CD4-positive, alpha-beta T cell treated with Interleukin-17A for 4 hours (primary cell): ENCODE measurements at places on chromosomes 2 and 18.

GRCh38 chr2:152089238-152089637, 9.6 kb downstream of the CACNB4 start:
- DNase-seq: no peak

GRCh38 chr2:109726379-109727270, 67.5 kb upstream of the RGPD5 start:
- no peak for DNase-seq

DNA sequence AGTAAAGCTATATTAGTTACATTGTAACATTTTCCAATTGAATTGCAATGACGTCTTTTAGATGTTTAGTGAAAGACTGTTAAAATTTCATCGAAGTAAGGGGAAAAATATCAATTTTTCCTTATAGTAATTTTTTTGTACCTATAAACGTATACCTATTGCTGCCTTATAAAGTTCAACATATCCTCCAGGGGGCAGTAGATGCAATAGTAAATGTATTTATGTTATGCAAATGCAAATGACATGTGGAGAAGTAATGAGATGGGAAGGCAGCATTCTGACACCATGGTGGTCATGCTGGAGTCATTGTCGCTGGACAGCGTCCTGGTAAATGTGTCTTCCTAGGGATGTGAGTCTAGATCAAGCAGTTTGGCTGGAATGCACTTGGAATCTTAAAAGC, 38.7 kb downstream of the MSTN start:
- DNase-seq: no peak

- no peak for DNase-seq
These were observed 13.2 kb downstream of the SRSF7 start for GRCh38 chr2:38737925-38738324.

DNA sequence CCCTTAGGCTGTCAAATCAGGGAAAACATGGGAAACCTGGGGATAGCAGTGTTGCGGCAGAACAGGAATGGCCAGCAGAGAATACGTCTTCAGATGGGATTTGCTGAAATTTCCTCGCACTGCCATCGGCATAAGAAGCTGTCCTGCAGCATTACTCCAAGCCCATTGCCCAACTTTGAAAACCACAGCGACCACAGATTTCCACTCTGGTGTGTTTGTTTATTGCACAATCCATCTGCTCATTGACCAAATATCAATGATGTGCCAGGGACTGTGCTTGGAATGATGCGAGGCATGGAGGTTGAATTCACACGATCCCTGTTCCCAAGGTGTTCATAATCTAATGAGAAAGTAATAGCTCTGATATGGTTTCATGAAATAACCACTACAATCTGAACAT, 383.3 kb upstream of the MYT1L start:
- DNase-seq: no peak

DNA sequence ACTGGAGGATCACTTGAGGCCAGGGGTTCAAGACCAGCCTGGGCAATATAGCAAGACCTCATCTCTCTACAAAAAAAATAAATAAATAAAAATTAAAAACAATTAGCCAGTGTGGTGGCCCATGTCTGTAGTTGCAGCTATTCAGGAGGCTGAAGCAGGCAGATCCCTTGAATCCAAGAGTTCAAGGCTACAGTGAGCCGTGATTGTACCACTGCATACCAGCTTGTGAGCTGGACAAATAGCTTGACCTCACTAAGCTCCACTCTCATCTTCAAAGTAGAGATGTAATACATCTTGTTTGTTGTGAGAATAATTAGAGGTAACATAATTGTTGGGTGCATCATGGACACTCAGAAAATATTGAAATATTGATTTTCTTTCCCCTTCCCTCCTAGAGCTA, 31.1 kb upstream of the MAPRE2 start:
- no peak for DNase-seq

- DNase-seq: no peak
These were observed 222.7 kb downstream of the CD226 start for GRCh38 chr18:69725009-69725408.

DNA sequence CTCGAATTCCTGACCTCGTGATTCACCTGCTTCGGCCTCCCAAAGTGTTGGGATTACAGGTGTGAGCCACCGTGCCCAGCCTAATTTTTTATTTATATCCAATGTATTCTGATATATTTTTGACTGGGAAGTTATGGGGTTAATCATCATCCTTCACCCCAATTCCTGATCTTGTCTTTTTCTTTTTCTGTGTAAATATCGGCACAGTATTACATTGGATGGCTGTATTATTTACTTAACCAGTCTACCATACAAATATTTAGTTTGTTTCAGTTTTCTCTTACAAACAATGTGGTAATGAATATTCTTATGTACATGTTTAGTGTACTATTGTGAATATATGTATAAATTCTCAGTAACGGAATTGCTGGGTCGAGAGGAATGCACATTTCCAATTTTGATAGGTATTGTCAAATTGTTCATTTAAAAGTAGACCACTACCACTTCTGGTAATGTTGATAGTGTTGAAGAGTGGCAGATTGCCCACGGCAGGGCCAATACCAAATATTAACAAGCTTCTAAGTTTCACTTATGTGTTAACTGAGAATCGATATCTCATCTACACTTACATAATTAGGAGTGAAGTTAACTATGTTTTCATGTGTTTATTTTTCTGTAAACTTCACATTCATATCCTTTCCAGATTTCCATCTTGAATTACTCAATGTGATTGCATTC, 196.7 kb downstream of the ALPK2 start:
- DNase-seq: no peak

DNA sequence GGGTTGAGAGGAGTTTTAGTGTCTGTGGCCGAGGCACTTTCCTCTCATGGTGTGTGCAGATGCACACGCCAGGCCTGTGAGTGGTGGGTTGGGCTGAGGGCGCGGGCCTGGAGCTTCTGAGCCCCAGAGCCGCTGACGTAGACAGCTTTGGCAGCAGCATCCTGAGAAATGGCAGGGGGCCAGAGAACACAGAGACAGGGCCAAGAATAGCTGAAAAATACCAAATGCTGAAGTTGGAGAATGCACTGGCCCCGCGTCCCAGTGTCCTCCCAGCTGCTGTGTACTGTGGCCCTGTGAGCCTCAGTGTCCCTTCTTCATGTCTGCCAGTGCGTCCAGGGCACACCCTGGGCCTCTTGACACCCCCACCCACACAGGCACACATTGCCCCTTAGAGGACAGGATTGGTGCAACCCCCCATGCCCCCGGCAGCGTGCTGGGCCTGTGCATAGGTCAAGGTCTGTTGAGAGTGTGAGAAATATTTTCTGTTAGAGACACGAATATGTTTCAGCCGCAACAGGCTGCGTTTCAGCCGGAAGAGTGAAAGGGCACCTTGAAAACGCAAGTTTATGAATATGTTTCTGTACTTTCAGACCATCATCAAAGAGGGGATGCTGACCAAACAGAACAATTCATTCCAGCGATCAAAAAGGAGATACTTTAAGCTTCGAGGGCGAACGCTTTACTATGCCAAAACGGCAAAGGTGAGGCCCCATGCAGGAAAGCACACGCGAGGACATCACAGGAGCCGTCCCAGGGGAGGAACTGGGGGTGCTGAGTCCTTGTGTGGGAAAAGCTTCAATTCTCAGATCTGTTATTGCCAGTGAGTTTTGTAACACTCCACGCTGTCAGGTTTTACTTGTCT, 33.6 kb downstream of the DGKD start:
- no peak for DNase-seq

DNA sequence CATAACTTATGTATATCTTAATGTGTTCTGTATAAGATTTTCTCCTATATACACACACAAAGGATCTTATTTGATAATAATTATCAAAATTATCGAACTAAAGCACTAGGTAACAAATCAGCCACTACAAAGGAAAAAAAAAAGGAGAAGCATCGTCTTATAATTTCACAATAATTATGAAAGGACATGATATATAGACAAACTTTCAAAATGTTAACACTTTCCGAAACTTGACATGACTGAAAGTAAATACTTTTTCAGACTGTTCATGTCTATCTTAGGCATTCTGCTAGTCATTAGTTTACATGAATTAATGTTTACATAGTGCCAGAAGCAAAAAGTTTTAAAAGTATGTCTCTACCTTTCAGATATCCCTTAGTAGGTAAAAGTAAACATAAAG, 7.3 kb upstream of the NR4A2 start:
- no peak for DNase-seq

- no peak for DNase-seq
These were observed 23.1 kb downstream of the LPIN1 start for GRCh38 chr2:11769516-11769915.

DNA sequence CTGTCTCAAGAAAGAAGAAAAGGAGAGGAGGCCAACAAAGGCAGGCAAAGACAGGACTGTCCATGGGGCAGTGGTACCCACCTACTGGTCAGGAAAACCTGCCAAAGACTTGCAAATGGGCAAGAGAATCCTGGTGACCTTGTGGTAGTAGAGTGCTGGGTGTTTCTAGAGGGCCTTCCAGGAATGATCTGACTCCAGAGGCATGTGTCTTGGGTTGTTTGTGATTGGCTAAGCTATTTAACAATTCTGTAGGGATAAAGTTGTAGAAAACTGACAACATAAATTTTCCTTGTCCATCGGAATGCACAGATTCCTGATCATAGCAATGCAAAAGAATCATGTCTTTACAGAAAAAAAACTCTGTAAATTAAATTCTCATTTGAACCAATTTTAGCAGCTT, 68.5 kb upstream of the ZNF532 start:
- no peak for DNase-seq

DNA sequence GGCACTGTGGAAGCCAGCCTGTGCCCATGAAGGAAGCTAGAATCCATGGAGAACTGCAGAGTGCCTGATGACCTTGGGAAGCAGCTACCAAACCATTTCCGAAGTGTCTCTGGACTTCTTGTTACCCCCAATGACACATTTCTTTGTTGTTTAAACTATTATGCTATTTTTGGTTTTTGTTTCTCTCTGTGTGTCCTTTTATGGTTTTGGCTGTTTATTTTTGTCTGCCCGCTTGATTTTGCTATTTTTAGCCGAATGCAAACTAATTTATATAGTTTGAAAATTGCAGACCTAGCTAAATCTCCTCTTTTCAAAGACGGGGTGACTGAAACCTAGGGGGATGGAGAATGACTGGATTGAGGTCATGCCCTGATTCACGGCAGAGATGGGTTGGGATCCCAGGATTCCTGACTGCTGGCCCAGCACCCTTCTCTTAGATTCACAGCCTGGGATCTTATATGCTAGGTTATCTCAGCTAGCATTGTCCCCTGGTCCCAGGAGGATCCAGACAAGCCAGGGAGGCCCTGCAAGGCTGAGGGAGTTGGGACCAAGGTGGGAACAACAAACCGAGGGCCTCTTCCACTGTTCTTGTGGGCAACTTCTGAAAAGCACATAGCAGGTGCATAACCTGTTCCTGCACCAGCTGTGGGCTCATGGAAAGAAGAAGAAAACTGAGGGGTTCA, 116.3 kb upstream of the HAAO start:
- DNase-seq: no peak

DNA sequence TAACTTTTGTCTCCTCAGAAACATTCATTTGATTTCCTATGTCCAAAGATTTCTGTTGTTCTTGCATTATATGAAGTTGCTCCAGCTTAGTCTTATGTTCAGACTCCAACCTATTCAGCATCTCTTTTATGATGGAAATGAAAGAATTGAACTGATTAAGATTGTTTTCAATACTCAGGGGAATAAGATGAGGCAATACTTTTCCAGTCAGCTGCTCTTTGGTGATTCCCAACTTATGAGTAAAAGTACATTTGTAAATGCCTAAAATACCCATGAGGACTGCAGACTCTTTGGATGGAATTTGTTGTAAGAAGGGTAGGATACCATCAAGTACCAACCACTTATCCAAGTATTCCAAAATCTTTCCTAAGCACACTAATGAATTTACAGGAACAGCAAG, 39.8 kb downstream of the TRAK2 start:
- no peak for DNase-seq

DNA sequence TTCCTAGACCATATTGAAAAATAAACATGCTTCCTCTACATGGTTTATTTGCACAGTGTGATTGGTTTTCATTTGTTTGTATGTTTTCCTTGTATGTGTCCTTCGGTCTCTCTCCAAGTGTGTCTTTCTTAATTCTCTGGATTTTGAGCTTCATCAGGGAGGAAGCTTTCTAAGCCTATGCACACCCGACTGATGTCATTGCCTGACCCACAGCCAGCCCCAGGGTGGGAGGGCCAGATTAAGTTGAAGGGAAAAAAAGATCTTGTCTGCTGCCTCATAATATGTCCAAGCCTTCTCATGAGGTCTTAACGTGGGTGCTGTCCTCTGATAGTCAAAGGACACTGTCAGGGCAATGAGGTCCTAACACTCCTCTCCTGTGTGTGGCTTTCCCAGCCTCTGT, 115.2 kb downstream of the MARCHF4 start:
- DNase-seq: no peak

DNA sequence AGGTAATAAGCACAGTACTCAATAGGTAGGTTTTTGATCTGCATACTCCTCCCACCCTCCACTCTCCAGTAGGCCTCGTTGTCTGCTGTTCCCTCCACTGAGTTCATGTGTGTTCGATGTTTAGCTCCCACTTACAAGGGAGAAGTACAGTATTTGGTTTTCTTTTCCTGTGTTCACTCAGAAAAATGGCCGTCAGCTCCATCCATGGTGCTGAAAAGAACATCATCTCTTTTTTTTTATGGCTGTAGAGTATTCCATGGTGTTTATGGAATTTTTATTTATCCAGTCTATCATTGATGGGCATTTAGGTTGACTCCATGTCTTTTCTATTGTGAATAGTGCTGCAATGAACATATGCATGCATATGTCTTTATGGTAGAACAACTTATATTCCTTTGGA, 849.7 kb upstream of the NRXN1 start:
- no peak for DNase-seq

DNA sequence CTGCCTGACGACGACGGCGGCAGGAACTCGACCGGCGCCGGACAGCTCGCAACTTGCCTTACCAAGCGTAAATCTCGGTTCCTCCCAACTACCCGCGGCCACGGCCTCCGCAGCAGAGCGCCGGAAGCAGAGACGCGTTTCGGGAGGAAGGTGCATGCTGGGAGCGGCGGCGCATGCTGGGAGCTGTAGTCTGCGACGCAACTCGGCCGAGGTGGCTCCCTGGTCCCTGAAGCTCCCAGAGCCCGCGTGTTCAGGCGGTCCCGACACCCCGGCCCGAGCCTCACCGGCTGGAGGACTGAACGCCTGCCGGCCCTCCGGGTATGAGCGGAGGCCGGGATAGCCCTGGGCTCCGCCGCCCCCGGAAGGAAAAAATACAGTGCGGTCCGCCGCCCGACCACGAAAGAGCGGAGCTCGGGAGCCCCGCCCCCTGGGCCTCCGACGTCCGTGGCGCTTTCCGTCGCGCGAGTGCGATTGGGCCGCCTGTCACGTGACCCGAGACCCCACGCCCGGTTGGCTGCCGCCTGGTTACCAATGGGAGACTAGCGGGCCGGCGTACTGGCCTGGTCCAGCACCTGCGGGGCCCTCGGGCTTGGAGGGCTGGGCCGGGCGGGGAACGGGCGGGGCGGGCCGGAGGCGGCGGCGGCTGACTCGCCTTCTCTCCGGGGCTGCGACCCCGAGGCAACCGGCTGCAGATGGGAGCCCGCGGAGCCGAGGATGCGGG, at the start of gene CAPN10:
Gene CAPN10 (plus strand): TSS at position 537 of the 721 bp plus-strand sequence. CDS start 178 bp downstream, at position 715.
- DNase-seq: peak; percentile 97

- no peak for DNase-seq
These were observed 84.8 kb downstream of the OSBPL6 start for GRCh38 chr2:178279142-178279541.
